Amniotic epithelial cell (primary cell): ENCODE measurements at places on chromosomes 7 and 10.

- no peak for DNase-seq
Observed at GRCh38 chr10:132457328-132458070, 60.5 kb downstream of the PWWP2B start.

DNA sequence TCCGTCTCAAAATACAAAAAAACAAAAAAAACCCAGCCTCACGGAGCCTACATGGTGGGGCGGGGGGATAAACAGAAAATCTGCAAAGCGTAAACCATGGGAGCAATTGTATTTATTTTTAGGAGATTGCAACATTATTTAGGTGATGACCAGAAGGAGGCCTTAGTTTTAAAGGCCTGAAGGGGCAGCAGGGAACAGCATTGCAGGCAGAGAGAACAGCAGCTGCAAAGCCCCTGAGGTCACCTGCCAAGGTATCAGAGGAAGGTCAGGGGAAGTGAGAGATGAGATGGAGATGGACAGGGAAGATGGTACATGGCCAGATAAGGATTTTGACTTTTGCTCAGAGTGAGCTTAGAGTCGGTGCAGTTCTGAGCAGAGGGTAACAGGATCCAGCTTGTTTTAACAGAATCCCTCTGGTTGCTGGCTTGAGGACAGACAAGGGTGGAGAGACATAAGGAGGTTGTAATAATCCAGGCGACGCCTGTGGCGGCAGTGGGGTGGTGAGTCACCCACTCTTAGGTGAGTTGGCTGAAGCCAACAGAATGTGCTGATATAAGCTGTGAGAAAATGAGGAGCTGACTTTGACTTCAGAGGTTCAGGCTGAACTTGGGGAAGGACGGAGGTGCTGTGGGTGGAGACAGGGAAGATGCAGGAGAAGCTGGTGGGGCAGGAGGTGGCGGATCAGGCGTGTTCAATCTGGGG, 82.3 kb upstream of the GTF2I start:
- DNase-seq = peak; percentile 66

GRCh38 chr7:1794888-1795542, 124.9 kb downstream of the ELFN1 start:
- DNase-seq = no peak

DNA sequence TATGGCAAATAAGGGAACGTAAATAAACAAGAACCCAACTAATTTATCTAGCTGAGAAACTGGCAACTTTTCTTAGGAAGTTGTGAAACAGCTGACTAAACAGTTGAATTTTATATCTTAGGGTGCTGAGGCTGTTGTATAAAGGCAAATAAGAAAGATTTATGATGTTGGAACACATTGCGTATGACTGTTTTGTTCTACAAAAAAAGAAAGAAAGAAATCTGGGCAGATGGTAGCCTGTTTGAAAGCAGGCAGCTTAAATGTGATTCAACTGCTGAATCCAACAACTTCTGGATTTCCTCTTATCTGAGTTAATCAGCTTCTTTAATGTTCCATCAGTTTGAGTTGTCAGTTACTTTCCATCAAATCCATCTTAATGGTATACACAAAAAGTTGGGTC, 214.5 kb downstream of the SNX13 start:
- peak; percentile 85 for DNase-seq

- DNase-seq = no peak
Observed at GRCh38 chr7:131570401-131570800, 14.0 kb upstream of the PODXL start.

GRCh38 chr7:111873963-111874690, 311.8 kb upstream of the IMMP2L start:
- peak; percentile 26 for DNase-seq

- no peak for DNase-seq
Observed at GRCh38 chr10:132504501-132505272, 32.9 kb upstream of the INPP5A start.

GRCh38 chr7:148031019-148031418, 559.5 kb upstream of the C7orf33 start:
- no peak for DNase-seq

DNA sequence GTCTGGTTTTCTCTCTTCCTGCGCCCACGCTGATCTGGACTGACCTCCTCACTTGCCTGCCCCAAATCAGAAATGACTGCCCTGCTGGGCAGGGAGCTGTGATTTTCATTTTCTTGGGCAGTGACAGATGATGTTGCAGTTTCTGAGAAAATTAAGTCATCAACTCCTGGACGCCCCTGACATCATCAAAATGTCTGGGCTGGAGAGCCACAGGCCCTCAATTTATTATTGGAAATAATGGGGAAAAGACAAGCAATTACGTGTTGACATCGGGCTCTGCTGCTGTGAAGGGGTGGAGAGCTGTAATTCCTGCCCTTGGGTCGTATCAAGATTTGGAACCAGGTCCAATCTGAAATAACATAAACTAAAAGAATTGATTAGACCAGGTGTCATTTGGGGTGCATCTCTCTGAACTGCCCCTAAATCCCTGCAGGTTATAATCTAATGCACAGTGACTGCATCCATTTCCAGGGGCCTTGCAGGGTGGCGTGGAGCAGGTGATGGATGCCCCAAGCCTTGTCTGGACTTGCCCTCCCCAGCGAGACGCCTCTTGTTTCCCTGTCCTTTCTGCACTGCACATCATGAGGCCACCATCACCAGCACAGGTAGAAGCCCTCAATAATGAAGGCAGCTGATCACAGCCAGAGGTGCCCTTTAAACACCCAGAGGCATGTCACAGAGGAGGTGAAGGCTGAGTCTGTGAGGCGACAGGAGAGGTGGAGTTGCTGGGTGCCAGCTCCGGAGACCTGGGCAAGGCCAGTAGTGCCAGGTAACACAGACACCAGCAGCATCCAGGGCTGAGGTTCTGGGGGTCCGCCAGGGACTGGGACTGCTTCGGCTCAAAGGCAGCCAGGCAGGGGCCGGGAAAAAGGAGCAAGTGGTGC, 98.7 kb downstream of the HTR5A start:
- DNase-seq = no peak

- DNase-seq = no peak
Observed at GRCh38 chr10:100033766-100034418, 24.1 kb upstream of the DNMBP start.

GRCh38 chr7:2628891-2629290, 2.9 kb upstream of the TTYH3 start:
- no peak for DNase-seq

GRCh38 chr7:129728875-129729467, 117.5 kb downstream of the NRF1 start:
- DNase-seq = no peak

- DNase-seq = peak; percentile 18
Observed at GRCh38 chr7:30206491-30206890, 71.7 kb downstream of the MTURN start.
